ENCODE measurements at places on chromosomes 12 and 14.

DNA sequence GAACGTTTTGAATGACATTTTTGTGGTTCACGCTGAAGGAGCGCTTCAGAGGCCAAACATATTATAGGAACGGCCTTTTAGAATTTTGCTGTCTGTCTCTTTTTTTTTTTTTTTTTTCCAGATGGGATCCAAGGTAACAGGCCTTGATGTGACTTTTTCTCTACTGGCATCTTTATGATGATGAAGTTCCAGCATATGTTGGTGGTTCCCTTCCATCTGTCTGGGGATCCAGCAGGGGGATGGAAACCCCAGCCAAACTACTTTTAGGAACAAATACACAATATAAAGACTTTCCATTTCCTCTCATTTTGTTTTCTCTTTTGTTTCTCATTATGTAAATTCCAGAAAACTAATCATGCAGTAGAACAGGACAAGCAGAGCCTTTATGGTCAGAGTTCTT, 239.3 kb upstream of the PRICKLE1 start:
- no peak for DNase-seq
- H3K4me1 ChIP-seq = 0 out of 2 replicates have a peak, but pooled peaks cover 1% of the 10 kb centered on the region
- no peak overlapping the region for H3K4me3 ChIP-seq

DNA sequence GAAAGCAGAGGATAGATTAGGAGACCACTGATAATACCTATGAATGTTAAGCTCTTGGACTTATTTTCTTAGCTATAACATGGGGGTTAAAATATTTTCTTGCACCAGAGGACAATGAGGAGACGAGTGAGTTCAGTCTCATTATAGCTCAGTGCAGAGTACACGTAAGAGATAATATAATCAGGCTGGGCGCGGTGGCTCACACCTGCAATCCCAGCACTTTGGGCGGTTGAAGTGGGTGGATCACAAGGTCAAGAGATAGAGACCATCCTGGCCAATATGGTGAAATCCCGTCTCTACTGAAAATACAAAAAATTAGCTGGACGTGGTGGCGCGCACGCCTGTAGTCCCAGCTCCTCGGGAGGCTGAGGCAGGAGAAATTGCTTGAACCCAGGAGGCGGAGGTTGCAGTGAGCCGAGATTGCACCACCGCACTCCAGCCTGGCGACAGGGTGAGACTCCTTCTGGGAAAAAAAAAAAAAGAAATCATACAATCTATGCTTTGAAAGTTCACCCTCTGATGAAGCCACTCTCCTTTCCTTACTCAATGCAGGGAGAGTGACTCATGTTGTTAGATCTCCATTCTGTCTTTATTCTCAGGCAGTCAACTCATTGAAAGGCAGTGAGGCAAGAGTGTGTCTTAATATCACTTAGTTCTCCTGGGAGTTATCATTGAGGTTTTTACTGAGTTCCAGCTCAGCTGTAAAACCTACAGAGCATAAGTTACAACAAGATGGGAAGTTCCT, 134.2 kb downstream of the SYNE2 start:
- H3K4me1 ChIP-seq = no peaks in the 10 kb centered on the region
- no peak overlapping the region for H3K27ac ChIP-seq
- no peaks in the 10 kb centered on the region for H3K27me3 ChIP-seq
- no peaks in the 10 kb centered on the region for H3K36me3 ChIP-seq
- no peak overlapping the region for H3K4me3 ChIP-seq
- no peak for DNase-seq

- no peak overlapping the region for H3K4me3 ChIP-seq
- H3K4me1 ChIP-seq = peaks cover 2% of the 10 kb centered on the region
- no peak for DNase-seq
- H3K27ac ChIP-seq = no peak overlapping the region
- no peaks in the 10 kb centered on the region for H3K27me3 ChIP-seq
Measured at GRCh38 chr14:104441275-104442106, 138.1 kb upstream of the C14orf180 start.

DNA sequence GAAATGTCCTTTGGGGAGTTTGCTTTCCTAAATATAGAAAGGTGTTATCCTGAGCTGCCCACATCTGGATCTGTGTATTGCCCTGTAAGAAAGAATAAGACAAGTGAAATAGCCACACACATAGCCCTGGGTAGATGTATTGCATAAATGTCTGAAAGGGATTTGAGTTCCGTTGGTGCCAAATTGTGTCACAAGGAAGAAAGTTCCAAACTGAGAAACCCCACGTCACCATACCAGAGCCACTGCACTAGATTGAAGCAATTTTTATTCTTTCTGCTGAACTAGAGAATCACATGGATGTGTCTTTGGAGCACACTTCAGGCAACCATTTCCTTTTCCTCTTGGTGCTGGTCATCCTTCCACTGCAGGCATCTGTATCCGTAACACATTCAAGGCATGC, 5.0 kb downstream of the RNASE9 start:
- peaks cover 4% of the 10 kb centered on the region for H3K4me1 ChIP-seq
- no peaks in the 10 kb centered on the region for H3K27me3 ChIP-seq
- H3K4me3 ChIP-seq = no peak overlapping the region
- no peak for DNase-seq

DNA sequence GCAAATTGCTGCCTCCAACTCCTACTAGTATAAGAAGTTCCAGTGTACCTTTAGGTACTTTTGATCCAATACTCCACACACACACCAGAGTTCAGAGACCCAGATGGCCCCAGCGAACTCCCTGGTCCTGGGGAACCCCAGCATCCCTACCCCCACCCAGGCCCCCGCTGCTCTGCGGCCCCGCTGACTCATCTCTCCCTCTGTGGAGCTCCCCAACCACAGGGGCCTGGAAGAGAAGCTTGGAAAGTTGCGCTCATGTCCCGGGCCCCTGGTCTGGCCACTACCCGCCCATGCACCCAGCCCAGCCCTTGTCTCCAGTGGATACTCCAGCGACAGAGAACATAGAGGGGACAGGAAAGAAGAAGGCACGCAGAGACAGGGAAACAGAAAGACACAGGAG, 4.2 kb upstream of the SP7 start:
- H3K4me1 ChIP-seq = peaks cover 2% of the 10 kb centered on the region
- H3K27ac ChIP-seq = no peak overlapping the region
- no peaks in the 10 kb centered on the region for H3K27me3 ChIP-seq
- DNase-seq = no peak
- H3K36me3 ChIP-seq = no peaks in the 10 kb centered on the region

DNA sequence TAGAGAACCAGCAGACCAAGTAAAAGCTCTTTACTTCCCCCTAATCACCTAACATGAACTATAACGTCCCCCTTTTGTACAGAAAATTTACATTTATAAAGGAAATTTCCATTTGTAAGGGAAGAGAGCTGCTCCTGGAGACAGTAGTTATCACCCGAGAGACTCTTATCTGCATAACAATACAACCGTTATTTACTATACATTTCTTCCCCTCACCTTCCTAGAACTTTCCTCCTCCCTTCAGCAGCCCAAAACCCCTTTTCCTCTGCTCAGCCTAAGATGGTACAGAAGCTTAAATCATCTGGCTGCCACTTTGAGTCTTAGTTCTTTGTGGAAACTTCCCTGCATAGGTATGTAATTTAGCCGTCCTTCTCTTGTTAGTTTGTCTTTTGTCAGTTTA, 40.4 kb upstream of the ETV6 start:
- peak overlapping the region; percentile 85 for H3K27ac ChIP-seq
- H3K36me3 ChIP-seq = no peaks in the 10 kb centered on the region
- peak; percentile 78 for DNase-seq
- H3K27me3 ChIP-seq = no peaks in the 10 kb centered on the region
- peak overlapping the region; percentile 2 for H3K4me3 ChIP-seq

DNA sequence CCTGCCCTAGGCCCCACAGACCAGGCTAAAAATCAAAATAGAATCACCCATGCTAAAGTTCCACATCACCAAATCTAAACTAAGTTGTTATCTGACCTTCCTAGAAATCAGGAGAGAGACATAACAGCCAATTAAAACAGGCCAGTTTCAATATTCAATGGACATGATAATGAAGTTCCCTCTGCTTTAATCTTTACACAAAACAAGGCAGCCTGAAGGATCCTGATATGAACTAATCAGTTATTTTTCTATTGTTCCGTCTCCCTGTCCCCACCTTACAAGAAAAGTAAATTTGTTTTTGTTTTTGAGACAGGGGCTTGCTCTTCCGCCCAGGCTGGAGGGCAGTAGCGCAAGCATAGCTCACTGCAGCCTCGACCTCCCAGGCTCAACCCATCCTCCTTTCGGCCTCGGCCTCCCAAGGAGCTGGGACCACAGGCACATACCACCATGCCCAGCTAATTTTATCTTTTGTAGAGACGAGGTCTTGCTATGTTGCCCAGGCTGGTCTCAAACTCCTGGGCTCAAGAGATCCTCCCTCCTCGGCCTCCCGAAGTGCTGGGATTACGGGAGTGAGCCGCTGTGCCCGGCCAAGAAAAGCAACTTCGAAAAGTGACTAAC, 5.4 kb upstream of the CEBPE start:
- H3K27me3 ChIP-seq = no peaks in the 10 kb centered on the region
- no peaks in the 10 kb centered on the region for H3K4me1 ChIP-seq
- H3K27ac ChIP-seq = no peak overlapping the region
- peaks cover 13% of the 10 kb centered on the region for H3K36me3 ChIP-seq

Measured in iPS DF 6.9 (cell line).